CD4-positive, alpha-beta T cell treated with Interleukin-17A for 4 hours (primary cell): ENCODE measurements at places on chromosomes 7 and 10.
A peak's percentile ranks its signal among the peaks of the same experiment; 100 is the strongest.

- DNase-seq = no peak
Measured at GRCh38 chr10:131774681-131775085, 126.1 kb upstream of the PPP2R2D start.

DNA sequence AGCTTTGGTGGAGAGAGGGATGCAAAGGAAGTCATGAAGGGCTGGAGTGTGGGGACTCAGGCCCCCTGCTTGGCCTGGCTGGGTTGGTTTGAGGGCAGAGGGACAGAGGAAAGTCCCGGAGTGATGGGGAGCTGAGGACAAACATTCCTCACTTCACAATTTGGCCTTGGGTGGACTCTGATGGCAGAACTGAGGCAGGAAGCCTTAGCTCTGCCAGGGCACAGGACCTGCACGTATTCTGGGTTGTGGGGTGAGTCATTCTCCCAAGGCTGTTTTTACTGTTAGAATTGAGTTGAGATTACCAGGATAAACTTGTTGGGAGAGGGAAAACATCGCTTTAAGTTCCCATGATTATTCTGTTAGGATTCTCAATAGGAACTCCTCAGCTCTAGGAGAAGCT lies 2.6 kb downstream of the GOLGA7B start:
- DNase-seq = peak; percentile 18

- peak; percentile 23 for DNase-seq
Measured at GRCh38 chr7:142383841-142384492, 126.1 kb upstream of the PRSS58 start.

GRCh38 chr7:99719996-99720769 lies 14.8 kb downstream of the CYP3A7 start:
- DNase-seq = no peak

- peak; percentile 23 for DNase-seq
Measured at GRCh38 chr10:93357680-93358079, 124.5 kb downstream of the MYOF start.
